T follicular helper cell (primary cell): ENCODE measurements at places on chromosomes 16 and 17.

- no peak for DNase-seq
These were observed 73.1 kb downstream of the CLEC16A start for GRCh38 chr16:11017499-11017898.

DNA sequence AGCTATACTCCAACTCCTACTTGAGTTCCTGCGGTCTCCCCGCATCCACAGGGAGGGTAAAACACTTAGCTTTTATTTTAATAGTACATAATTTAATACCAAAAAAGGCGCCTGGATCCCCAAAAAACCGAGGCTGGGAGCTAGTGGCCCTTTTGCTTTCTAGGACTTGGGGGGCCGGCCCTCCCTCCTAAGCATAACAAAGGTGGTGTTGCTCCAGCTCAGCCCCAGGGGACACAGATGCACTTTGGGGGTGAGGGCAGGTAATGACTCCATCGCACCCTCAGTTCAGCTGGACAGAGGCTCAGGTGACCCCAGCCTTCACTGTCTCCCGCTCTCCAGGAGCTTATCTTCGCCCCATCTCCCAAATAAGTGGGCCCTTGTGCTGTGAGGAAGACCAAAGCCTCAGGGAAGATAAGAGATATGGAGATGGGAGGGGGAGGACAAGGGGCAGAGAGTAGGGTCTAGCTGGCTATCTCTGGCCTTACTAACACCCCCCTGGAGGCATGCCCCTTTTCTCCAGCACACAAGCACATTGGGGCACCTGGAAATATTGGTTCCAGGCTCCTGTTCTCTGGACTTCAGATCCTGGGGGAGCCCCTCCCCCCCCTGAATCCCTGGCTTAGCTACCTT lies 2.8 kb upstream of the NHERF1 start:
- no peak for DNase-seq

GRCh38 chr17:8222380-8222629 lies 11.9 kb upstream of the AURKB start:
- DNase-seq, result no peak

- no peak for DNase-seq
These were observed 74.2 kb downstream of the PLXDC1 start for GRCh38 chr17:39077252-39077651.

GRCh38 chr17:57614742-57615141 lies 130.4 kb downstream of the CCDC182 start:
- DNase-seq, result no peak

- no peak for DNase-seq
These were observed 300.9 kb downstream of the C16orf95 start for GRCh38 chr16:87016046-87017035.

DNA sequence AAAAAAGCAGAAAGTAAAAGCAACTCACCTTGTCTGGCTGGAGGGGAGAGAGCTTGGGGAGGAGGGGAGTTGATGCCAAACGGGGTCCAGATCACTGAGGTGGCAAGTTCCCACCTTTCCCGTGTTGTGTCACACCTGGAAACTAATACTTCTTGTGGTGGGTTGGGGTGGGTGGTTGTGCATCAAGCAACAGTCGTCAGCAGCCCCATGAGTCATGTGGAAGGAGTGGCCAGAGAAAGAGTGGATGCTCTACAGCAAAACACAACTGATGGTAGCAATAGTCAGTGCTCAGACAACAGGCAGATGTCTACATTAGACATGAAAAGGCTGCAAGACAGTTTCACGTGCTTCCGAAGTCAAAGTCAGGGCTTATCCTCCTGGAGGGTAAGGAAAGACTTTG lies 35.4 kb downstream of the ARSG start:
- no peak for DNase-seq
